ENCODE measurements at places on chromosomes 1 and 21. TPM values are rescaled to one million over a fixed set of nuclear protein-coding genes. Genes with fewer than 3 reads are reported as not detected.

The AVPR1B gene
- polyA plus RNA-seq: not detected

The SLC35F3 gene
- polyA plus RNA-seq: 0.05 TPM

The BEND5 gene
- 0.74 TPM for polyA plus RNA-seq

The TTC34 gene
- polyA plus RNA-seq: 0.06 TPM

The ETV3L gene
- 0.04 TPM for polyA plus RNA-seq

The PLCH2 gene
- 0.06 TPM for polyA plus RNA-seq

The OLIG2 gene
- polyA plus RNA-seq: not detected

The CCDC30 gene
- 0.61 TPM for polyA plus RNA-seq

The LRRN2 gene
- polyA plus RNA-seq: not detected

The DISP1 gene
- polyA plus RNA-seq: 5.3 TPM

The TTC13 gene
- polyA plus RNA-seq: 10.6 TPM

The RNF11 gene
- polyA plus RNA-seq: 163 TPM

DNA sequence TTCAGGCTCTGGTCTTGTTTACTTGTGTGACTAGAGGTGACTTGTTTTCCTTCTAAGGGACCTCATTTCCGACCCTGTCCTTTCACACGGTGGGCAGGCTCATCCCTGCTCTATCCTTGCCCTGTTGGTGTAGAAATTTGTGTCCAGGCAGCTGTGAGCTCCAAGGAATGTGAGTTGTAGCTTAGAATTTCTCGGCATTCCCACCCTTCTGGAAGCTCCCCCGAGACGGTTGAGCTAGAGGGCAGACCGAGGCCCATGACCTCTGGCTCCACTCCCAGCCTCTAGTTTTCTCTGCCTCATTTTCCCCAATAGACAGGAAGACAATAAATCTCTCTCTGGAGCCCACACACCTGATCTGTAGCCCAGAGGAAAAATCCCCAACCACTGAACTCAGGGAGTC is 100.9 kb downstream of the NAV1 start:
- no peak for DNase-seq

GRCh38 chr1:234780531-234781162 is 170.7 kb upstream of the IRF2BP2 start:
- DNase-seq: no peak

DNA sequence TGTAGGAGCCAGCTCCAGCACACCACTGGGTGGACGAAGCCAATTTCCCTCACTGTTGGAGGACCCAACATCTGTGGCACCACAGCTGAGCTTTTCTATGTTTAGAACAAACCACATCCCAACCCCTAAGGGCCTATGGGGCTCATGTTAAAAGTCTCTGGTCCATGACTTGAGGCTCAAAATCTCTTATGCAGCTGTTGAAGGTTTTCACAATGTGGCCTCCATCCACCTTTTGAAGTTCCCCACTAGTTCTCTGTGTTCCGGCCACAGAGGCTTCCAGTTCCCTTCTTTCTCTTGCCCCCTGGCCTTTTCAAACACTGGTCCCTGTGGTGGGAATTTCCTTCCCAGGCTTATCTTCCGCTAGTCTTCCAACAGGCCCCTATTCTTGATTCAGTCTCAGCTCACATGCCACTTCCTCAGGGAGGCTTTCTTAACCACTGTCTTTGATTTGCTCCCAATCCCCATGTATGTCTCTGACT is 3.9 kb upstream of the IFNLR1 start:
- no peak for DNase-seq

GRCh38 chr1:10613340-10613739 is 138.6 kb downstream of the PEX14 start:
- no peak for DNase-seq

- DNase-seq: no peak
These were observed 677.9 kb downstream of the MATN1 start for GRCh38 chr1:30045304-30046090.

DNA sequence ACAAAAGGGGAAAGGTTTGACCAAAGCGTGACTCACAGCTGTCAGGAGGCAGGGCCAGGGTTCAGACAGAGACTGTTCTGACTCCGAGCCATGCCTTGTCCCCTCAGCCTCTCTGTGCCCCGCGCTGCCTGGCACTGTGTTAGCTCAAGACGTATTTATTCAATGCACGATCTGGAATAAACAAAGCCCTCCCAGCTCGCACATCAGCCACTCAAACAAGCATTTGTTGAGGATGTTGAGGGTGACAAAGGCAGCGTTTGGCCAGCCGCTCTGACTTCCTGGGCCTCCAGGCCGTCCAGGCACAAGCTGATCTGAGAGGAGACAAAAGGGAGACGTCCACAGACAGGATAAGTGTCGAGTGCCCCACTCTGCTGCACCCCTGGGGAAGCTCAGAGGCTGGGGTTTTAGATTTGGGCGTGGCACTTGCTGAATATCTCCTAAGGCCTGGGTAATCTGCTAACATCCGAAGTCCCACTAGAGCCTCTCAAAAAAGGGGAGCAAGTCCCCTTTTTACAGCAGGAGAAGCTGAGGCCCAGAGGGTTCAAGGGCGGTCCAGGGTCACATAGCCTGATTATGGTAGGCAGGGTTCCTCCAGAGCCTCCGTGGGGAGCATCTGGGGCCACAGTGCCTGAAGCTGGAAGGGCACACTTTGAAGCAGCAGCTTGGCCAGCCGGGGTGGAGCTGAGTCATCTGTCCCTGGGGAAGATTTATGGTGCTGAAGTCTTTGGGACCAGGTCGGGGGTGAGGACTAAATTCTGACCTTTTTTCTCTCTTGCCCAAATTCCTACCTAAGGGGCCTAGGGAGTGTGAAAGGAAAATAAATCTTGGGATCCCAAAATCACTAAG is 95.9 kb downstream of the SPSB1 start:
- no peak for DNase-seq

DNA sequence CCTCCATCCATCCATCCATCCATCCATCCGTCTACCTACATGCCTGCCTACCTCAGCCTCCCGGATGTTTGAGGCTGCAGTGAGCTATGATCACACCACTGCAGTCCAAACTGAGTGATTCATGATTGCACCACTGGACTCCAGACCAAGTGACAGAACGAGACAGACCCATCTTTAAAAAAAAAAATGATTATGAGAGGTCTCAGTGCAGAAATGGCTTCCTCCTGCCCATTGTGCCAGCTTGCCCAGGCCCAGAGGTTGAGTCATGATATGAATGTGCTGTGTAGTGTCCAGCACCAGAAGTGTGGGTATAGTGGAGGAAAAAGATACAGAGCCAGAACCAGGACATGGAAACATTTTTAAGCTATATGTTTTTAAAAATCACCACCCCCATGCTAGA is 149.9 kb downstream of the KIF26B start:
- DNase-seq: no peak

DNA sequence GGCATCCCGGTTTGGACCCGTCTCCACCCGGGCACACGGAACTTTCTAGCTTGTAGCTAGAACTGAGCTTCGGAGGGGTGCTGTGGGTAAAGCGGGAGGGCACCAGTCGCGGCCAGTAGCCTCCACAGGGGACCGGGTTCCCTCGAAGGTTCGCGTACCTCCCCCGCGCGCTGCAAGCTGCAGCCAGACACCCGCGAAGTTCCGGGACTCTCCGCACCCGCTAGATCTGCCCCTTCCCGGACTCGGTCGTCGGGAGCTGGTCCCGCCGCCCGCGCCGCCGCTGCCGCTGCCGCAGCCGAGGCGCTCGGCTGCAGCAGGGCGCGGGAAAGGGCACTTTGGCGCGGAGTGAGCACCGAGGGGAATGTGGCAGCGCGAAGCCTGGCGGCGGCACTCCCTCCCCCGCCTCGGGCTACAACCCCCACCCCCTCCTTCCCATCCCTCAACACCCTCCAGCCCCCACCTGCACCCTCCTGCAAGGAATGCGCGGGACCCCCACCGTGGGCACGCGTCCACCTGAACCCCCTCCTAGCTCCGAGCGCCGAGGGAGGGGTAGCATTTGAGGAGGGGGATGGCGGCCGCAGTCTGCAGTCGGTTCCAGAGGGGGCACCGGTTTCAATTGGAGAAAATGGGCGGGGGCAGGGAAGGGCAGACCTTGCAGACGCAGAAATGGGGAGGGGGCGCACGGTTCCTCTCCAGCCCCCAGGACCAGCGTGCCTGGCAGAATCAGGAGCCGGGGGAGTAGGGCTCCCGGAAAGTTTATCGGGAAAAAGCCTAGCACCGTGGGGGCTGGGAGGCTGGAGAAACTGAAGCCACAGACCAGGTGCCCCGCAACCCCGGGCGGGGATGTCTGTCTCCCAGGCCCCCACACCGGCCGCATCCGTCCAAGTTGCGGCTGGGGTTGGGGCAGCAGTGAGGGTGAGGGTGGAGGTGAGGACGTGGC is 968 bp downstream of the CSMD2 start:
- DNase-seq: no peak

DNA sequence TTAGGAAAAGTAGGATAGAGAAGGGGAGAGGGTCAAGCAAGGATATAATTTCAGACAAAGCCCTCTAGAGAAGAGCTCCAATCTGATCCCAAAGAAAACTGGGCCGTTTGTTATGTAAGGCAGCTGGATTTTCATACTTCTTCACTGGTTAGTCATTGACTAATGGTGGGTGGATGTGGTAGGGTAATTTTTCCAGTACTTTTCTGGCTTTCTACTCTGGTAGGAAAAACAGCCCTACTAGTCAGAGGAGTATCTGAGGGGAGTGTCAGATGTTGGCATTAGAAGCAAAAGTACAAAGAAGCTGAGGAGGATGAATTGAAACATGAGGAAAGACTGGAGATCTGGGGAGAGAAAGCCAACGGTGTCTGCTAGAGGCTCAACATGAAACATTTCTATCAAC is 145.3 kb downstream of the TNFSF18 start:
- DNase-seq: no peak

DNA sequence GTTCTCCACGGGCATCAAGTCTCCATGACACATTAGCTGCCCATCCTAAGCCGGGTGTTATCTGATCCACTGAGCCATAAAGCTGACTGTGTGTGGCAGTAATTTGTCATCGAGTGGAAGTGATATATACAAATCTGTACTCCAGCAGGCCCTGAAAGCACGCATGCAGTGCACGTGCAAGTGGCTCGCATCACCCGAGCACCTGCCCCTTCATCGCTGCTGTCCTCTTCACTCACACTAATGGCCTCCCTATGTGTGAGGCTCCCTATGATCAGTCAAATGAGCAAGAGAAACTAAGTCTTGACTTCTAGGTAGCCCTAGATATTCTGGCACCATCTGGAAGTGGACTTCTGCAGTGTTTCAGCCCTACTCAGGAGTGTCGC is 248.6 kb downstream of the MATN1 start:
- DNase-seq: no peak

GRCh38 chr1:63152572-63152971 is 169.8 kb upstream of the FOXD3 start:
- no peak for DNase-seq

DNA sequence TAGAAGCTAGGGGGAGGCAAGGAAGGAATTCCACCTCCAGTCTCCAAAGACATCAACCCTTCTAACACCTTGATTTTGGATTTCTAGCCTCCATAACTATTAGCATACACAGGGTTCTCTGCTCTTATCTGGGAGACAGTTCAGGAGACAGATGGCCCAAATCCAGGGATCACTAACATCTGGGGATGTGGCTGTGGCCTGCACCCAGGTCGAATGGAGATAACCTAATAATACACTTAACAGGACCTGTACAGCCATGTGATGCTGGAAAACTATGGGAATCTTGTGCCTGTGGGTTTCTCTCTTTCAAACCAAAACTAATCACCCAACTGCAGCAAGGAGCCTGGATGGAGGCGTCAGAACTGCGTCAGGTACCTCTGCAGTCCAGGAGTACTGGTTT is 47.6 kb downstream of the KIAA0319L start:
- DNase-seq: no peak
